Astrocyte of the hippocampus (primary cell): ENCODE measurements at places on chromosomes 12 and 14.

GRCh38 chr14:36217732-36218131, 41.2 kb upstream of the PTCSC3 start:
- DNase-seq = peak; percentile 62

GRCh38 chr12:64590183-64590582, 20.1 kb upstream of the RASSF3 start:
- no peak for DNase-seq

GRCh38 chr14:57287745-57288144, 19.0 kb downstream of the AP5M1 start:
- DNase-seq = no peak

DNA sequence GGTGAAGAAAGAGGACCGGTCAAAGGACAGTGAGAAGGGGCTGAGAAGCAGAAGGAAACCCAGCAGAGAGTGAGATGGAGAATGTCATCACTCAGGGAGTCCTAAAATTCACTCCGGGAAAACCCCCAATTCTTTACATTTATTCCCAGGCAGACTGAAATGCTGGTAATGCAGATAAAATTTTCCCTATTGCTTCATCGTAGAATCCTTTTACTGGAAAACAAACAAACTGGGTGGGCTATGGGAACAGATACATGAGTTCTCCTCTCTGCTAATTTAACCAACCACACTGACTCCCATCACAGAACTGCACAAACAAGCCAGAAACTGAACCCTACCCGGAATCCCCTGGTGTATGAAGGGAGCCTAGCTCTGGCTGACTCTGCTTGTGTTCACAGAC, 20.9 kb downstream of the HEBP1 start:
- DNase-seq = no peak

GRCh38 chr12:10113075-10113474, 14.3 kb upstream of the CLEC1A start:
- no peak for DNase-seq

DNA sequence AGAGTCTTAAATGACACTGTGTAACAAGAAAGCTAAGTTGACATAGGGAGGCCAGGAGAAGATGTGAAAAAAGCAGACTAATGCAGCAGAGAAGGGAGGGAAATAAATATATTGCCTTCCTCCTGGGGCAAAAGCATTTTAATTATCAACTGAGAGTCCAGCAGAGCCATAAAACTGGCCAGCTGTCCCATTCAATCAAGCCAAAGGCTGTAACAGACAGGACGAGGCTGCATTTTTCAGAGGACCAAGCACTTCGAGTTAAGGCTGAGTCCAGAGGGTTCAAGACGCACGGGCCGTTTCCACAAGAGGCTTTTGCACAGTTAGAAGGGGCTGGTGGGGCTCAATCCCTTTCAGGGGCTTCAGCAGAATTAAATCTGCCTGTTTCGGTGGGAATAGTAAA, 20.4 kb downstream of the MAP3K9 start:
- no peak for DNase-seq
